ENCODE measurements at places on chromosomes 3 and 15. TPM values are rescaled to one million over a fixed set of nuclear protein-coding genes. Genes with fewer than 3 reads are reported as not detected.

The RTP3 gene
- not detected for total RNA-seq

GRCh38 chr3:138362538-138362937, 14.2 kb downstream of the MRAS start:
- DNase-seq, result no peak

DNA sequence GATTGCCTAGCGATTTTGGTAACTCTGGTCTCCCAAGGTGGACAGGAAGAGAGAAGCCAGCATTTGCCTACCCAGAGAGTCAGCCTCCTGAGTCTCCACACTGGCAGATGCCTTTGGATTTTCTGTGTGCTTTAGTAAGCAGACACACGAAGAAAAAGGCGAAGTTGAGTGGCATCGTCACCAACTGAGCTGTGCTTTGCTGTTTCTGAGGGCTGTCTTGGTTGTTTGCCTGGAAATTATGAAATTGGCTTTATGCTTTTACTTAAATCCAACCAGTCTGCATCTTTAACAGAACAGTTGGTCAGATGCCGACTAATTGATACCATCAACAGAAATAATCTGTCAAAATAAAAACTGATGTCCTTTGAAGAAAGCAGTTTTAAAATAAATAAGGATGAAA, 56.0 kb downstream of the CACNA2D3 start:
- no peak for DNase-seq

- DNase-seq, result no peak
Observed at GRCh38 chr3:43334976-43335375, 48.6 kb downstream of the SNRK start.

DNA sequence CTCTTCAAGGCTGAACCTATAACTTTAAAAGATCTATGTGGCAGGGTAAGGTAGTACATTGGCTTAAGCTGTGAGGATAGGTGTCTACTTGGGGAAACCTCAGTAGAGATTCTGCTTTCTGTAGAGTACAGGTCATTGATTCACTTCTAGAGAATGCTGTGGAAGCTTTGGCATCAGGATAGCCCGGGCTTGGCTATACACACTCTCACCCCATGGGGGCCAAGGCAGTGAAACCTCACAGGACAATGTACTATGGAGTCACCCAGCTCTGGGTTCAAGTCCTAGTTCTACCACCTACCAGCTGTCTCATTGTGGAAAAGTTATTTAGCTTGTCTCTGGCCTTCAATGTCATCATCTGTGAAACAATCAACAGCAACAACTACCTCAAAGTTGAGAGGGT, 9.0 kb downstream of the MTFMT start:
- DNase-seq, result no peak

- DNase-seq, result no peak
Observed at GRCh38 chr15:52505151-52505550, 23.5 kb downstream of the MYO5A start.

- DNase-seq, result no peak
Observed at GRCh38 chr3:160697637-160698380, 20.8 kb downstream of the ARL14 start.

GRCh38 chr3:57959423-57960173, 48.6 kb upstream of the FLNB start:
- DNase-seq, result no peak

DNA sequence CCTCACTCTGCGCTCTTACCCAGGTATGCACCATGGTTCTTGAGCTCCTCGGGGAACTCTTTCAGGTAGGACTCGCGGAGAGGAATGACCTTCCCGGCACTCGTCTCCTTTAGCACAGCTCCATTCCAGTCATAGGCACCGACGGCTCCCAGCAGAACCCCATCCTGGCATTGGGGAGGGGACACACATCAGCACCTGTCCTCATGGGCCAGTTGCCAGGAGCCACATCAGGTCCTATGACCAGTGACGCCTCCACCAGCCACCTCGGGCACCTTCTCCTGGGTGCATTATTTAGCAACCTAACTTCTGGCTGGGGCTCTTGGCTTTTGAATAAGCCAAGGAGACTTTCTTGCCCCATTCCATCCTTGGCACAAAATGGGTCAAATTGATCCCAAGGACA, 61.9 kb downstream of the FEM1B start:
- no peak for DNase-seq

The GCSAM gene
- 0.44 TPM for total RNA-seq

All from upper lobe of left lung (tissue), 6 donors.